Activated naive CD8-positive, alpha-beta T cell treated with anti-CD3 and anti-CD28 coated beads for 36 hours (primary cell): ENCODE measurements at places on chromosomes 13 and 19.

DNA sequence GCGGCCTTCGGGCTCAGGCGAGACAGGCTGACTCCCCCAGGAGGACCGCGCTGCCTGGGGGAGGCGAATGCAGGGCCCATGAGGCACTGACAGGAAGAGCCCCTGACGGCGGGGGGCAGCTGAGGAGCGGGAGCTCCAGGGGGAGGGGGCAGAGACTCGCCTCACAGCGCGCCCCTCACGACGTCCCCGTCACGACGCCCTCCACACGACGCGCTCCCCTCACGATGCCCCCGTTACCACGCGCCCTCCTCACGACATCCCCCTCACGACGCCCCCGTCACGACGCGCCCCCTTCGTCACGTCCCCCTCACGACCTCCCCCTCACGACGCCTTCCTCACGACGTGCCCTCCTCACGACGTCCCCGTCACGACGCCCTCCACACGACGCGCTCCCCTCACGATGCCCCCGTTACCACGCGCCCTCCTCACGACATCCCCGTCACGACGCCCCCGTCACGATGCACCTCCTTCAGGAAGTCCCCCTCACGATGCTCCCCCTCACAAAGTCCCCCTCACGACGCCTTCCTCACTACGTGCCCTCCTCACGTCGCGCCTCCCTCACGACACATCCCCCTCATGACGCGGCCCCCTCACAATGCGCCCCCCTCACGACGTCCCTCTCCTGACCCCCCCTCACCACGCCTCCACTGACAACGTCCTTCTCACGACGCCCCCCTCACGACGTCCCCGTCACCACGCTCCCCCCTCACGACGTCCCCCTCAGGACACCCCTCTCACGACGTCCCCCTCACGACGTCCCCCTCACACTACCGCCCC, 99.6 kb downstream of the ING1 start:
- no peak for DNase-seq

DNA sequence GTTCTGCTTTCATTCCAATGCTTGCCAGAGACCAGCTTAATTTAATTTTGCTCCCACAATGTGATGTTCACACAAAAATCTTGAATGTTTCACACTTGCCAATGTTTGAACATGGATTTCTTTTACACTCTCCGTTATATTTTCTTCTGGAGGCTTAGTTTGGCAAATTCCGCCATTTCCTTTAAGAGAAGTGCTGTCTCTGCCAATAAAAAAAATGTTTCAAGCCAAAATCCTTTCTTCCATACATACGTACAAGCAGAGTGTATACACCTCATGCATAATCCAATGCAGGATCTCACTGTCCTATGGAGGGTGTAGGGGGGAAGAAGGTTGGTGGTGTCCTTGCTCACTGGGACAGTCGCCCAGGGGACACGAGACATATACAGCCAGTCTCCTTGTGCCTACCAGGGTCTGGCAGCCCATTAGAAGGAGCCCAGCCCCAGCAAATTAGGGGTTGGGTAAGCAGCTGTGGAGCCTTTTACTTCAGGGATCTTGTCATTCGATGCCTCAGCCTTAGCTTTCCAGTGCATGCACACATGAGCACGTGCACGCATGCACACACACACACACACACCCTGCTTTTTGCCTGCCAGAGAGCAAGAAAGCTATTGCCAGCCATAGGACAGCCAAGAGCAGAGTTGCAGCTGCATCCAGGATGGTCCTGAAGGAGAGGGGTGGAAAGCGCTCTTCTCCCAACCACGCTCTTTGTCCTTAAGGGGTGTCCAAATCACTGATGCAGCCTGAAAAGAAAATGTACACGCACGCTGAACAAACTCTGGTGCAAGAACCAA, 208.3 kb downstream of the FOXO1 start:
- DNase-seq: no peak

DNA sequence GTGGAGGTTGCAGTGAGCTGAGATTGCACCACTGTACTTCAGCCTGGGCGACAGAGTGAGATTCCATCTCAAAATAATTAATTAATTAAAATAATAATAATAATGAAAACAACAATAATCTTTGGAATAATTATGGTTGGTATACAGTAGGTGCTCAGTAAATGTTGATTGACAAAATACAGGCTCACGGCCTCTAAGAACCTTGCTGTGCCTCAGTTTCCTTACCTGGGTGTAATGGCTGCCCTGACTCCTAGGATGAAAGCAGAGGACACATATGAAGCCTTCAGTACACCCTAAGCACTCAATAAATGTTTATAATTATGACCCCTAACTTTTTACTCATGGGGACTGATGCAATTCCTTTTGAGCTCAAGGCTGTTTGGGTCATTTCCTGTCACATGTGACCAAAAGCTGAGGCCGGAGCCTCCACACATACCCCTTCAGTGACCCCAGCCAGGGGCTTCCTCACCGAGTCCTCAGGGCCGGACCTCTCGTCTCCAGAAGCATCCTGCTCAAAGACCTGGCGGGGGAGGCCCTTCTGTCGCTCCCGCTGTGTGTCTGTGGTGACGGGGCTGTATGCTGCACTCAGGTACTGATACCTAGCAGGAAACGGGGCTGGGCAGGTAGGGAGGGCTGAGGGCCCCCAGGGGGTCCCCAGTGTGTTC, 10.5 kb downstream of the DOCK6 start:
- no peak for DNase-seq

- no peak for DNase-seq
Observed at GRCh38 chr13:113856716-113857065, 7.2 kb downstream of the GAS6 start.

DNA sequence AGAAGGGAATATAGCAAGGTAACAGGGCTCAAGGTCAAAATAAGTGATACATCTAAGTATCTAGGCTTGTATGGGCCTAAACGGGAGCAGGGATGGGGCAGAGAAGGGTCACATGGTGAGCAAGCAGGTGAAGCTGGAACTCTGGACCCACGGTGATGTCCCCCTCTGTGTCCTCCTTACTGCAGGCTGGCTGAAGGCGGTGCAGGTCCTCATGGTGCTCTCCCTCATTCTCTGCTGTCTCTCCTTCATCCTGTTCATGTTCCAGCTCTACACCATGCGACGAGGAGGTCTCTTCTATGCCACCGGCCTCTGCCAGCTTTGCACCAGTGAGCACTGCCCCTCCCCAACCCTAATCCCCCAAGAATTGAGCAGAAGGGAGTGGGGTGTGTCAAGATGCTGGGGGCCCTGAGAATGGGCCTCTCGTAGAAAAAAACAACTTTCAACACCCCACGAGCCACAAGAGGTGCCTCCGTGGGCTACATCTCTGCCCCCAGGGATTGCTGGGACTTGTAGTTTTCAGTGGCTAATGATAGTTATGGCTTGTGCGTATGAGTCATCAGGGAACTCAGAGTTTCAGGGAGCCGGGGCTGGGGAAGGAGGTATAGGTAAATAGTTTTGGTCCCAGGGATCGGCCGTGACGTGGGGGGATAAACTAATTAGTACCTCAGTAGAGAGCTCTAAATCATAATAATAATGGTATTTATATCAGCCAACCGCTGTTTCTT, 4.0 kb downstream of the EMP3 start:
- DNase-seq: peak; percentile 52

DNA sequence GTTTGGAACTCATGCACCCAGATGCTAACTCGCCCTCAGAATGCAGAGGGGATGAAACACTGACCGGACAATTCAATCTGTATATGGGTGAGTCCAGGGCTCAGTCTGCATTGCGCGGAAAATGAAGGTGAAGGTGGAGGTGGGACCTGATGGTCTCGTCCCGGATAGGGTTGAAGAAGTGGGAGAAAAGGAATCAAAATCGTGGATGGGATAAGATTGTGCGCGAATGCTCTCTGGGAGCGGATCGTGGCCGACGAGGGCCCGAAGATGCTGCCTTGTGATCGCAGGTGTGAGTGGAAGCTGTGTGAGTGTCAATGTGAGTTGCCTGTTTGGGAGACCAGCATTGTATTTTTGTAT, 594 bp upstream of the ZNF850 start:
- DNase-seq: no peak

DNA sequence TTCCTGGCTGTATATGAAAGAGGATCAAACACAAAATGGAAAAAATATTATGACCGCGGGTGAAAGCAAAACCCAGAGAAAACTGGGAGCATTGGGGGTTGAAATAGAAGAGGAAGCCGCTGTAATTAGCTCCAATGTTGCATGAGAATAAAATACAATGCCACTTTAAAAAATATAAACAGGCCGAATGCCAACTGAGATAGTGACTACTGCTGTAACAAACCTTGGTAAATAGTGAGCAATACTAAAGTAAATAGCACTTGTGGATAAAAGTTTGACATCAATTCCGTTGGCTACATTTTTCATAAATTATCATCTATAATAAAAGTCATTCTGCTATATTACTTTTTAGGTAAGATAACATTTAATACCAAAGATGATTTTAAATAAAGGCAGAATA, 395.8 kb upstream of the MIR17HG start:
- no peak for DNase-seq

GRCh38 chr13:111882351-111882750, 184.6 kb upstream of the SOX1 start:
- no peak for DNase-seq

GRCh38 chr19:6413721-6414643, 10.6 kb downstream of the KHSRP start:
- no peak for DNase-seq

DNA sequence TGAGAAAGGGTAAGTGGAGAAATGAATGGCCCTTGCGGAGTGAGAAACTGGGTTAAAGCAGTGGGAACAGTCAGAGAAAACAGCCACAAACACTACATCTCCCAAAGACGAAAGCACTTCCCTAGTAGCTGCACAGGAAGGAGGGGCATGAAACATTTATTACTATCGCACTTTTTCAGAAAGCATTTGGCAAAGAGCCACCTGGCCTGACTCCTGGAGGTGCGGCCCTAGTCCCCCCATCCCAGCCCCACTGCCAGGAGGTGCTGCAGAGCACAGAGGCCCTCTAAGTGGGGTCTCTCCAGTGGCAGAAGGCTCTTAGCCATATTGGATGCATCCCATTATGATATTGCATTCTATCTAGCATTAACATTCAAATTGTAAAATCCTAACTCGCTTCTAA, 55.8 kb downstream of the MTMR6 start:
- no peak for DNase-seq

DNA sequence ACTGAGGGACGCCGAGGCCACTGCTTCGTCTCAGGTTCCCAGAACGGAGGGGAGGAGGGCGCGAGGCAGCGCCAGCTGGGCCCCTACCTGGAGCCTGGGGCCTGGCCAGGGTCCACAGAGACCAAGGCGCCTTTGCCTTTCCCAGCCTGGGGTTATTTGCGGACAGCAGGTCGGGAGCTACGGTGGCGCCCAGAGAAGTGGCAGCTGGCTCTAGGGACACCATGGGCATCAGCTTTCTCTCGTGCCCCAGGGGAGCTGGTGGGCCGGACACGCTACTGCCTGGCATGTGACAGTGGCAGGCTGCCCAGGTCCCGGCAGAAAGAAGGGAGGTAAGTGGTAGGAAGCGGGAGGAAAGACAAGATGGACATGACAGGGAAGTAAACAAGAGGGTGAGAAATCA, 19.0 kb downstream of the AKT2 start:
- DNase-seq: no peak

- peak; percentile 89 for DNase-seq
Observed at GRCh38 chr19:45886427-45887199, 672 bp upstream of the IRF2BP1 start.

- DNase-seq: peak; percentile 25
Observed at GRCh38 chr13:42328672-42329071, 56.7 kb downstream of the AKAP11 start.

DNA sequence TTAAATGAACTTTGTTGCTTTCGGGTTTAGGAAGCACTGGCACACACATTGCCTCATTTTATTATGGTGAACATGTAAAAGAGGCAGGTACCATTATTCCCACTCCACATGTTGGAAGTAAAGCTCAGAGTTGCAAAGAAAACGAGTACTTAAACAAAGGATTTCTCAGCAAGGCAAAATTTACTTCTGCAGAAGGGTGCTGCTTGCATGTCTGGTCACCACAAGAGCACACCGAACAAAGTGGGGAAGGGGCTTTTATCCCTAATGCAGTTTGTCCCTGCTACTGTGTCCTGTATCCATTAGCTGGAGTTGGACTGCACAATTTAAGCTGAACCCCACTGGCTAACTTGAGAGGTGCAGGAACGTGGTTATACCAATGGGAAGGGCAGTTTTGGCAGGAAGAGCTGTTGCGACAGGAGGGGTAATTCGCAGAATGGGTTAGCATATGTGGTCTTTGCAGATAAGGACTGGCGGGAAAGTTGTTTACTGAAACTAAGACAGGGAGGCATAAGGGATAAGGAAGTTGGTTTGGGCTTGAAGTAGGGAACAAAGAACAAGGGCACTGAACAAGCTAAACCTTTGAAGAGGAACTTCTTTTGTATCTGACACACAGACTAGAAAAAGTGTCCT, 545.5 kb downstream of the UQCRFS1 start:
- no peak for DNase-seq

DNA sequence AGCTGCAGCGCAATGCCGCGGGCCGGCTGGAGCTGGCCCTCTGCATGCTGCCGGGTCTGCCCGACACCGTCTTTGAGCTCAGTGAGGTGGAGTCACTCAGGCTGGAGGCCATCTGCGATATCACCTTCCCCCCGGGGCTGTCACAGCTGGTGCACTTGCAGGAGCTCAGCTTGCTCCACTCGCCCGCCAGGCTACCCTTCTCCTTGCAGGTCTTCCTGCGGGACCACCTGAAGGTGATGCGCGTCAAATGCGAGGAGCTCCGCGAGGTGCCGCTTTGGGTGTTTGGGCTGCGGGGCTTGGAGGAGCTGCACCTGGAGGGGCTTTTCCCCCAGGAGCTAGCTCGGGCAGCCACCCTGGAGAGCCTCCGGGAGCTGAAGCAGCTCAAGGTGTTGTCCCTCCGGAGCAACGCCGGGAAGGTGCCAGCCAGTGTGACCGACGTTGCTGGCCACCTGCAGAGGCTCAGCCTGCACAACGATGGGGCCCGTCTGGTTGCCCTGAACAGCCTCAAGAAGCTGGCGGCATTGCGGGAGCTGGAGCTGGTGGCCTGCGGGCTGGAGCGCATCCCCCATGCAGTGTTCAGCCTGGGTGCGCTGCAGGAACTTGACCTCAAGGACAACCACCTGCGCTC, 3.8 kb upstream of the MAP2K7 start:
- DNase-seq: no peak

DNA sequence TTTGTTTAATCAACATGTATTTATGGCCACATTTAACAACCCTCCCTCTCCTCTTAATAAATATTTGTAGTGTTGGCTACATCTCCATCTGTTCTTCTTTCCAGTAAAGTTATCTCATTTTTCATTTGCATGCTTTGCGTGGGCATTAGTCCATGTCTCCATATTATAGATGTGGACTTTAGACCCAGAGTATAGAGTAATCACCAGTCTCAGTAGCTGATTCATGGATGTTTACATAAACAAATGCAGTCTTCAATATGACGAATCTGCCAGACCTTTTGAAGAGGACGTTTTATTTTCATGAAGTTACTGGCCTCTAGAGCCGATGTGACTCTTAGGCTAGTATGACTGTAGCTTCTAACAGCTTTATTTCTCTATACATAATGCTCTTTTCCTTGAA, 1546.2 kb downstream of the OLFM4 start:
- no peak for DNase-seq

DNA sequence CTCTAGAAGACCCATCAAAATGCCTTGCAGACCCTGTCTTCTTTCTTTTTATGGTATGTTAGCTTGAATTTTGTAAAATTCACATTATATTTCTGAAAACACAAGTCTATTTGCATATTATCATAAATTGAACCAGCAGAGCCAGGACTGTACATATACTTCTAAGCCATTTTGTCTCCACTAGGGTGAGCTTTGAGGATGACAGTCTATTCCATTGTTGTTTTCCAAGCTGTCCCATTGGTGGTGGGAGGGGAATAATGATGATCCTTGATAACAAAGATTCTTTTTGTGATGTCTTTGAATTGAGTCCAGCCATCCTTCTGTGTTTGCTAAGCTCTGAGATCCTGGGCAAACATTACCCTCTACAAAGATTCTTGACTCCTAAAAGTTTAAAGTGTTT, 359.3 kb upstream of the PCDH20 start:
- DNase-seq: no peak
